Urothelium cell line (cell line): ENCODE measurements at places on chromosomes 16 and 17.

DNA sequence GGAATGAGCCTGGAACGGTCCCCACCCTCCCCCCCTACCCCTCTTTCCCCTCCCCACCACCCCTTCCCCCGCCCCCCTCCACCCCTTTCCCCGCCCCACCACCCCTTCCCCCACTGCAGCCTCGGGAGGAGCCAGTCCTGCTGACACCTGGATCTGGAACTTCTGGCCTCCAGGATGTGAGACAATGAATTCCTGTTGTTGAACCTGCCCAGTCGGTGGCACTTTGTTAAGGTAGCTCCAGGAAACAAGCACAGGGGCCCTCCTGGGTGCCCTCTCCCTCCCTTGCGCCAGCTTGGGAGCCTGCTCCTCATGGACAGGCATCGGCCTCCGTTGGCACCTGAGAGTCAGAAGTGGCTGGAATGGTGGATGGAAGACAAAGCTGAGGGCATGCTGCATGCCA, 152.4 kb upstream of the FOXF1 start:
- DNase-seq = no peak

DNA sequence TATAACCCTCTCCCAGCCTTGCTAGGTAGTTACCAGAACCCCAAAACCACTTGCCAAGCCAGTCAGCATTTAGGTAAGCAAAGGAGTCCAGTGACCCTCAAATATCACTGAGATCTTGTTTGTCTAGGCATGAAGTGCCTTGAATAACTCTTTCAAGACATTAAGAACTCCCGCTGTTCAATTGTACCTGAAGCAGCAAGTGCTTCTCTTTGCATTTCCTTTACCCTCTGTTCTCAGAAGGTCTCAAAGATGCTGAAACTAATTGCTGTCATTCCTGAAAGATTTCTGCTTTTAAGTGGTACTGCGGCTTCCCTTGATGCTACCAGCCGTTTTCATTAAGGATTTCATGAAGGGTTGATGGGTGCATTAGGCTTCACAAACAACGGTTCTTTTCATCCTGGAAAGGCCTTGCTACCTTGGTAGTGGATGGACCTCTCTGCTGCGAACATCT, 142.7 kb downstream of the PITPNC1 start:
- DNase-seq = no peak

DNA sequence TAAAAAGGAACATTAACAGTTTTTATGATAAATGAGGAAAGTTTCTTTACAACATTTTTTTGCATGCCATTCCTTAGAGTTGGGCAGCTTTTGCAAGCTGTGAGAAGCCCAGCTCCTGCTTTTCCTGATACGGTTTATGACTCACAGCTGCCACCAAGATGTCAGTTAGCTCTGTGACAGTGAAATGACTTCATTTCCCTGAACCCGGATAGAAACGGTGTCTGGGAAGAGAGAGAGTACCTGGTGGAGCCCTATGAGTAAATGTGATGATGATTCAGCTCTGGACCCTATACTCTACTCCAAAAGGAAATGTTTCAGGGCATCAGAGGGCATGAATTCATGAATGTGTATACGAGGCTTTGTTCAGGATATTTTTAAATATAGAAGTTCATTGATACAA, 366.3 kb upstream of the HSBP1 start:
- DNase-seq = peak; percentile 9

DNA sequence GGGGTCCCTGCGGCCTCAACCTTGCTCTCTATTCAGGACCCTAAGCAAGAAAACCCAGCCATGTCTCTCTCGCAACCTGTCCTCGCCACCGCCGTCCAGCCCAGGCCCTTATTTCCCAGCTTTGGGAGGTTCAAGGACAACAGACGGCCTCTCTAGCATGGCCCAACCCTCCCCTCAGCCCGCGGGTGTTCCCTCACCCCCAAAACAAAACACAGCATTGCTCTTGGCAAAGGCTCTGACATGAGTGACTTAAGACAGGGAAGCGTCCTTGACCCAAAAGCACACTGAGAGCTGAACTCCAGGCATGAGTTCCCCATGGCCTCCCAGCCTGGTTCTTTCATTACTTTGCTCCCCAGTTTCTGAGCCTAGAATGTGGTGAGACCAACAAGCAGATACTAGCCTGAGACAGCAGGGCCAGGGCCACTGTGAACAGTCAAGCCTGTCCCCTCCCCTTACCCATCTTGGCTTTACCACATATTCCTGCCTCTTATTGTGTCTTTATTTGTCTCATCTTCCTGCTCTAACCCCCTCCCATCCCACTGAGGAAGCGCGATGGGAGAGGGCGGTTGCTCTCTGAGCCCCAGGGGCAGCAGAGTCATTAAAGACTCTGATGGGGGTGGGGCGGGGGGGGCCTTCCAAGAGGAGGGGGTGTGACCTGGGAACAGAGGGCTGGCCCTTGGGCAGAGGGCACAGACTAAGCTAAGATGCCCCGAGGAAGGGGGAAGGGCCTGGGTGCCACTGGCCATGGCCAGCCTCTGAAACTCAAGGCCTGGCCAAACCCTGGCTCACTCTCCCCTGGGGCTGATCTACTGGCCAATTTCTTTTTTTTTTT, 11.8 kb downstream of the SREBF1 start:
- DNase-seq = no peak

- DNase-seq = peak; percentile 84
Observed at GRCh38 chr16:29700253-29700987, 21.4 kb downstream of the QPRT start.

DNA sequence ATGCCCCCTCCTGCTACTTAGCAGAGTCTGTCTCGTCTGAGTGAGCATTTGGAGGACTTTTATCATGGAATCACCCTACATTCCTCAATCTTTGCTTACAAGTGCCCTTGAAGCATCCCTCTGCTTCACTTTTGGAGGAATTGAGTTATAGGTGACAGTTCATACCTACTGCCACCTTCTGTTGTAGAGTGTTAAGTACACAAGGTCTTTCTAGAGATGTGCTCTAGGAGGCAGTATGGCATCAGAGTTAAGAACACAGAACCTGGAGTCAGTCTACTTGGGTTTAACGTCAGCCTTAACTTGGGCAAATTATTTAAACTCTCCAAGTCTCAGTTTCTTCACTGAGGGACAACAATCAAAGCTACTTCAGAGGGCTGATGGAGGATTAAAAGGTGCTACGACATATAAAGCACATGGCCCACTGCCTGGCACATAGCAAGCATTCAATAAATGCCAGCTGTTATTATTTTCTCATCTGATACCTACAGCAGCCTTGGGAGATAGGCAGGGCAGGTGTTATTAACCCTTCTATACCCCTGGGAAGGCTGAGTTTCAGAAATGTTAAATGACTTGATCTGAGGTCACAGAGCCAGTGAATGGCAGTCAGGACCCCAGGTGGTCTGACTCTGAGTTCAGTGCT, 62.2 kb downstream of the UTP18 start:
- DNase-seq = no peak

GRCh38 chr16:14302399-14303181, 231.5 kb downstream of the MRTFB start:
- peak; percentile 48 for DNase-seq

- no peak for DNase-seq
Observed at GRCh38 chr16:52518884-52519283, 28.1 kb downstream of the TOX3 start.

DNA sequence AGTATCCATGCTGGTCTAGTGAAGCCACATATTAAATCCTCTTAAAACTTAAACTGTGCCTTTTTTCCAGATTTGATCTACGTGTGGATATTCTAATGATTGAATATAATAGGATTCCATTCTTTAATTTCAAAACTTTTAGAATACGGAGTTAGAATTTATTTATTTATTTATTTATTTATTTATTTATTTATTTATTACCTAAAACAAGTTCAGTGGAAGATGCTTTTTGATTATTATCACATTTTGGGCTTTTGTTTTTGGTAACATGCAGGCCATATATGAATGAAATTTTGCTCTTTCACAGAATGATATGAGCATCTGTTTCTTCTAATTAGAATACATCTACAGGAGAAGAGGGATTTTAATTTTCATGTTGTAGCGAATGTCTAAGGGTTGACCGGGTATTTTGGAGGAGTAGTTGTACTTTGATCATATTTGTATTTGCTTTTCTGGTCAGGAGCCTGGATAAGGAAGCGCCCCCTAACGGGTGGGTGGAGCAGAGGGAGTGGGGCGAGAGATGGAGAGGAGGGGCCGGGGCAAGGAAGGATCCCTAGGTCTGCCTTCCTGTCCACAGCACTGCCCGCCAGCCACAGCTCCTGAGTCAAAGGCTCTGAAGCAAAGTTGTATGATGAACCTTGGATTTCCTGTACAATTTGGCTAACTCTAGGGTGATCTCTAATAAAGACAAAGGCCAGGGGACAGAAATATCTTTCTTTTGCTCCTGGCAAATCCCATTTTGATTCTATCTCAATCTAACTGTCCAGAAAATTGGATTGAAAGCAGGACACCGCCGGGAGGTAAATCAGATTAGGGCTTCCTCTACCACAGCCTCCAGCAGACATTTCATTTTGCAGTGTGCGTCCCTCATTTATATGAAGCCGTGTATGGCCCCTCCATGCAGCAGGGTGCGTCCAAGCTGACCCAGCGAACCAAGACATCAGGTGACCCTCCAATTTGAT, 149.1 kb downstream of the PRKCA start:
- no peak for DNase-seq

DNA sequence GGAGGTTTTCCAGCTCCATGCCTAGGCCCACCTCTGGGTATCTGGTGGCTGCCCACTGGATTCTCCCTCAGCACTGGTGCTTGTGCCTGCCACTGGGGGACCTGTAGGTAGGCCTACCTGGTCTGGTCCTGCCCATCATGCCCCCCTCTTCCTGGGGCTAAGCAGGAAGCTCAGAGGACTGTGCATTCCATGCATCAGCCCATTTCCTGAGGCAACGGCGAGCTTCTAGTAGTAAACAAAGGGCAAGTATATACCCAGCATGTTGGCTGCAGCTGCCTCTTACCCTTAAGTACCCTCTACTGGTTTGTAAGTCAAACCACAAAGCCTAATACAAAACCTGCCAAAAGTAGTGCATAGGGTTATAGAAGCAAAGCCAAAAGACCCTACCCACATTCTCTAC, 37.5 kb downstream of the SDR42E1 start:
- no peak for DNase-seq

- DNase-seq = peak; percentile 42
Observed at GRCh38 chr17:29918922-29919856, 10.8 kb downstream of the SSH2 start.

DNA sequence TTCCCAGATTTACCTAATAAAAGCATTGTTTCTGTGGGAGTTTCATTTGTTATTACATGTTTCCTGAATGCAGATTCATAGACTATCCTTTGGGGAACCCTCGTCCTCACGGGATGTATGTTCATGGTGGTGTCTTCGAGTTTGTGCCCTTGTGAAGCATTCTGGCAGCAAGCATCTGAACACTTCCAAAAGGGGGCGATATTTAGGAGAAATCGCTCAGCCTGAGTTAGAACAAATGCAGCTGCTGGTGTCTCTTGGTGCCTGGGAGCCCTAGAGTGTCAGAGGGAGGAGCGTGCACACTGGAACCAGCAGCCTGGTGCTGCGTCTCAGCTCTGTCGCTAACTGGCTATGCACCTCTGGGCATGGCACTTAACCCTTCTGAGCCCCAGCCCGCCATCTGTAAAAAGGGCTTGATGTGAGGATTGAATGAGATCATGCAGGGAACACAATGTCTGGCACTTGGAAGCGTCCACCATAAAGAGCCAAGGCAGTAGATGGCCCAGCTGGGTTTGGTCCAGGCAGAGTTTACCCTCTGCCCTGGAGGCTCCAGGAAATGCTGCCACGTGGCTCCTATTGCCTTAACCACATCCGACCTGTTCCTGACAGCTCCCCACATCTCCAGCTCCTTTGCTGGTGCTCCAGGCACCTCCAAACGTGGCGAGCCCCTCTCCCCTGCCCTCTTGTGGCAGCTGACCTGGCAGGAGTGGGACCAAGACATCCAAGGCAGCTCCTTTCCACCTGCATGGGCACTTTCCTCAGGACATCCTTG, 25.0 kb upstream of the C16orf78 start:
- peak; percentile 28 for DNase-seq

- DNase-seq = no peak
Observed at GRCh38 chr16:89364606-89365005, 125.8 kb downstream of the ANKRD11 start.

DNA sequence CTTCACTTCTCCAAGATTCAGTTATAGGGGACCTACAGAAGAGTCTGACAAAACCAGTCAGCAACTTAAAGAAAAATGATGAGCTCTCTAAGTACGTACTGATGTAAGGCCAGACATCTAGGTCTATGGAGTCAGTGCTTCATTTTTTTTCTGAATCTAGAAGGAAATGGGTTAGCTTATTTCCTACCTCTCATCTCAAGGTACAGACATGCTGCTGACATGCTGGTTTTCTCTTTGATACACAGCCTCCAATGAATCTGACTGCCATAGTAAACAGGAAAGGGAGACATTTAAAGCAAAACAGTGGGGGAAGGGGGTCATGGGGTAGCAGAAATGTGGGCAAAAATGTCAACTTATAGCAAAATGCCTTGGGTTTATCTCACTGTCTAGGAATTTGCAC, 16.4 kb downstream of the CDR2 start:
- DNase-seq = no peak

DNA sequence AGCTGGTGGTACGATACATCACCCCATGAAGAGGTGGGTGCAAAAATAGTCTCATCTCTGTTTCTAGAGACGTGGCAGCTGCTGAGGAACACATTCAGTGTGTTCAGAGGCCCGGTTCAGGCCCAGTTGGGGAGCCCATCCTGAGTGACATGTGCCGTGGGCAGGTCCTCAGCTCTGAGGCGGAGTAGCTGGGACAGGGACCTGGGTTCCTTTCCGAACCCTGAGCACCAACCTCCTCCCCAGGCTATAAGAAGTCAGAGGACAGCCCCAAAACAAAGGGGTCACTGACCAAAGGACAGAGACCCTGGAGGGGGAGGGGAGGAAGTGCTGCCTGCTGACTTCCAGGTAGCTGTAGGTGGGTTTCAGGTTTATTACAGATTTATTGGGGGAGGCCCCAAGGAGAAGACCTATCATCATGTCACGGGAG, 5.1 kb downstream of the LDHD start:
- no peak for DNase-seq

GRCh38 chr17:4533523-4534504, 21.4 kb downstream of the MYBBP1A start:
- DNase-seq = peak; percentile 27

DNA sequence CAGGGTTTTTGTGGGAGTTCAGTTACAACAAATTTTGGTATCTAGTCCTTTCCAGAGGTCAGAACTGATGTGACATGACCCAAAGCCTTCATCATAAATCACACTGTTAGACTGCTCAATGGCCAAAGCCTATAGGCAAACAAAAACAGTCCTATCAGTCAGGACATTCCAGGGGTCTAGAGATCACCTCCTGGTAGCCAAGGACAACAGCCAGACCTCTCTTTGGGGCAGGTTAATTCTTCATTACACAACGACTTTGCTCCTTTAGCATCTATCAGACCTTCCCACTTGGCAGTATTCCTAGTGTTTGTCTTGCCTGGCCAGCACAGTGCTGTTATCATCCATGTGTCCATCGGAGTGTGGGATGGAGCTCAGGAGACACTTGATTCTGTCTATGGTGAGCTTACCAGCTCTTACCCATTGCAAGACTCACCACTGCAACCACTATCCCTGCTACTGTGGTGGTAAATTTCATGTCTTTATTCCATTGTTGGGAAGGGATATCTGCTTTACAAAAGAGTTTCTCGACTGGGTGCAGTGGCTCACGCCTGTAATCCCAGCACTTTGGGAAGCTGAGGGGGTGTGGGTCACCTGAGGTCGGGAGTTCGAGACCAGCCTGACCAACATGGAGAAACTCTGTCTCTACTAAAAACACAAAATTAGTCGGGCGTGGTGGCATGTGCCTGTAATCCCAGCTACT, 95.5 kb upstream of the DHX40 start:
- DNase-seq = no peak

GRCh38 chr17:44390250-44390870, 911 bp upstream of the ITGA2B start:
- no peak for DNase-seq
